ENCODE measurements at places on chromosomes 3 and 15.

GRCh38 chr3:47266709-47267489, 15.7 kb downstream of the KIF9 start:
- peak; percentile 60 for ATAC-seq

DNA sequence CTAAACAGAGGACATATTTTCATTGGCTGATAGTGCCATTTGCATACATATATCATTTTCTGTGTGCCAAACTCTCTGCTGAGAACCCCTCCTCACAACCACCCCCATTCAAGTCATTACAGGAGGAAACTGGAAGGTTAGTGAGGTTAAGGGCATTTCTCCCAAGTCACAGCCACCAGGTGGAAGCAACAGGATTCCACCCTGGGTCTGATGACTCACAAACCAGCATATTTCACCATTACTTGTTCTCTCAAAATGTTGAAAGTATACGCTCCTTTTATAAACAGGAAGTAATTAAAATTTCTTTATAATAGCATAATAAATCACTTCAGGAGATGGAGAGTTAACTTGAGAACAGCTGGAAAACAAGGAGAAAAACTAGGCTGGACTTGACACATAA, 398.6 kb upstream of the WNT5A start:
- ATAC-seq, result no peak

DNA sequence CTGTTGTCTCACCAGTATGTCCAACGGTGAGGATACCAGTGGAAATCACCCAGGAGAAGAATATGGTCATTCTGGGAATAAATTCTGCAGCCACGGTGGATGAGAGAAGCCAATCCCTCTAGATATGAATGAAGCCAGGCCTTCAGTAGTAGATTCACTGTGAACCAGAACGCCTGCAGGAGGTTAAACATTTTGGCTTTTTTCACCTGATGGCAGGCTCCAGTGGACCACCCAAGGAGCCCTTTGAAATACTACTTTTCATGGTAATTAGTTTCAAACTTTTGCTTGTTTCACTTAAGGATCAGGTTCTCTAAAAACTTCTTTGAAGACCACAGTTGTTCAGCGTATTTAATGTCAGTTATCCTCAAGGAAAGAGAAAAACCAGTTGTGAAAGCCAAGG, 353.4 kb downstream of the RORA start:
- no peak for ATAC-seq

DNA sequence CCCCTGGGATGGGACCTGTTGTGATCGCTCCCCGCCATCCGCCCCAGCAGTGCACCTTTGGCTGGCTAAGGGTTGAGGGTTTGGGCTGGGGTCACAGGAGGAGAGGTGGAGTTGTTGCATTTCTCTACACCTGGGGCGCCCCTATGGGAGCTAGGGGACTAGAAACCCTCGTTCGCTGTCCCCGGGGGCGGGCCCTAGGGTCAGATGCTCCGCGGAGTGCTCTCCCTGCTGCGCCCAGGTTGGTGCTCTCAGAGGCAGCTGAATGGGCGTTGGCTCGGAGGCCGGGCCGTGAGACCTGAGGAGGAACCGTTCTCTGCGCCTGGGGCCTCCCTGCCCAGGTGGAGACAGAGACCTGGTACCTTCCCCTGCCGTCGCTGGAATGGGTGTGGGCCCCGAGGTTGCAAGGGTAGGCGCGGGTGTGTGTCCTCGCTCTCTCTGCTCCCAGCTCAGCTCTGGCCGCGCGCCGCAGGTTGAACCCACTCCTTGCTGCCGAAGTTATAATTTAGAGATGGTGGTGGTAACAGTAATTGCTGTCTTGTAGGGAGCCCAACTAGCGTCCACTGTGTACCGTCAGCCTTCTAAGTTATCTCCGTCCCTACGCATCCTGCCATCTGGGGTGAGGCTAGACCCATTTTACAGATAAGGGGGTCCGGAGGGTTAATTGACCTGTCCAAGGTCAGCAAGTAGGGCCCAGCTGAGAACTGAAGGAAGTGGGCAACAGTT, 965 bp downstream of the FLNB start:
- ATAC-seq, result peak; percentile 20

GRCh38 chr3:20376665-20377217, 190.7 kb upstream of the SGO1 start:
- ATAC-seq, result no peak

DNA sequence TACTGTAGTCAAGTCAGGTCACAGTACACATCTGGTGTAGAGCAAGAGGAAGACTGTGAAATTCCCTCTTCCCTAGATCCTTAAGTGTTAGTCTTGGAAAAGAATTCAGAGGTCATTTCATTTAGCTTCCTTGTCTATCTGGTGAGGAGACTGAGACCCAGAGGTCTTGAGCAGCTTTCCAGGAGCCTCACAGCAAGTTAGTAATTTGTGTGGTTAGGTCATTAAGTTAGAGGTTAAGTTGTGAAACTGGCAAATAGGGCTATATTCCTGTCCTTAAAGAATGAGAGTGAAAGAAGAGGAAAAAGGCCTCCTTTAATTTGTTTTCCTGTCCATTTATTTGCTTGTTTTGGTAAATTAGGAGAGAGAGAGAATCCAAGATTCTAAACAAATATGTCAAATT, 9.0 kb downstream of the PODXL2 start:
- ATAC-seq, result no peak

GRCh38 chr3:195701042-195701915, 19.5 kb upstream of the MUC20 start:
- ATAC-seq, result no peak

DNA sequence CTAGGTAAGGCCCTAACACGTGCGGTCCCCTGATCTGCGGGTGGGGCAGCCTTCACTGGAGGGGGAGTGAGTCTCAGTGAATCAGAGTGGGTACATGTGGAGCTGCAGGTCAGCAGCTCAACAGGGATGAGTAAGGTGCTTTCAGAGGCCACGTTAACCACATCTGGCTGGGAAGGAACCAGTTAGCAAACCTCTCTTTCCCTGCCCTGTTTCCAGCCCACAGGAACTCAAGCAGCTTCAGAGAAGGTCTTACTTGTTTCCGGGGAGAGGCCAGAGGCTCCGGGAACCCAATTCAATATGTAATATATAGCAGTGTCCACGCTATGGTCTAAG, 175.3 kb downstream of the XXYLT1 start:
- no peak for ATAC-seq

DNA sequence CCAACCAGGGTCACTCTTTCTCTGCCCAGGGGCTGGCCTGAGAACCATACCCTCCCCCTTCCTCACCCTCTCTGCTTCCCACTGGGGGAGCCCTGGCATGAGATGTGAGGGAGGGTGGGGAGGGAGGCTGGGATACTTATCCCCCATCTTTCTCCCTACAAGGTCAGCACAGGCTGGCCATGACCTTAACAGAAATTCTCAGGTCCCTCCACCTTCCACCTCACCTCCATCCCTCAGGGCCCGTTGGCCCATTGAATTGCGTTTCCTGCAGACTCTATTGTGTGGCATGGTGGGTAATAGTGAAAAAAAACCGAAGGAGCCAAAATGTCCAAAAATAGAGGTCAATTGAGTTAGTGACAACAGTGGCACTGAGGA, 159.5 kb downstream of the OR4M2 start:
- no peak for ATAC-seq

DNA sequence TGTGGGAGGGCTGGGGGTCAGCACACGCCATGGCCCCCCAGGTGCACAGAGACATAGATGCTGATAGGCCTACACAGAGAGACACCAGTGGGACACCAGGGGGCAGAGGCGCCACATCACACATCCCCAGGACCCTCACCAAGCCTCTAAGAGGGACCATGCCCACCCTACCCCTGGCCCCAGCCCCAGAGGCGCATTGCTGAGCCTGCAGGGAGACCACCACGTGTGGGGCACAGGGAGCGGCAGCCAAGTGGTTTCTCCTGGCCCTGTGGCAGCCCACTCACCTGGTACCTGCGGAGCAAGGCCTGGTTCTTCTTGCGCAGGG, 1.2 kb downstream of the CCDC9B start:
- ATAC-seq, result no peak

- ATAC-seq, result no peak
Measured at GRCh38 chr3:110157221-110157620, 819.9 kb upstream of the DPPA4 start.

GRCh38 chr3:107124885-107125284, 252.4 kb upstream of the CCDC54 start:
- ATAC-seq, result no peak

- ATAC-seq, result no peak
Measured at GRCh38 chr15:24976932-24977331, 22.1 kb downstream of the SNRPN start.

DNA sequence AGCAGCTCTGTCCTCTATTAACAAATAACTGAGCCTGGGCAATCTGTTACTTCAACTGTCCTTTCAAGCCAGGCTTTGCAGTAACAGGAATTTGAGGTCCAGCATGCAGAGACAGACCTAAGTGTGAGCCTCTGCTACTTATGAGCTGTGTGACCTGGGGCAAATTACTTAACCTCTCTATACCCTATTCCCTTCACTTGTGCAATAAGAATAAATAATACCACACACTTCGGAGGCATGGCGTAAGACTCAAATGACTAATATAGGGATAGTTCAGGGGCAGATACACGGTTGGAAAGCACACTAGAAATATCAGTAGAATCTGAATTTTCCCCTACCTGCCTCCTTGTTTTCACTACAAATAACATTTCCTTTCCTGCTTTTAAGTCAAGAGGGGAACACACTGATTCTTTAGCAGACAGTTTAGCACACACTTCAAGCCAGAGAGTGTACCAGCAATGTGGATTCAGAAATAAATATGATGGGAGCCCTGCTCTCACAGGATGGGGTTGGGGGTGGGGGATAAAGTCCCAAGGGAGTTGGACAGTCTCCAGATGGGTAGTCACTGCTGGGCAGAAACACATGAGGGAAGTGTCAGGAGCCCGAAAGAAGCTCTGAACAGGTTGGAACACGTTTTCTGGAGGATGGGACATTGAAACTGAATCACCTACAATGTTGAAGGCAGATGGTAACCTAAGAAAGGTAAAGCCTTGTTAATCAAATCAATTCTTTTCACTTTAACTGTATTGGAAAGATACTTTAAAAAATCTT, 61.8 kb upstream of the RBP1 start:
- ATAC-seq, result no peak

DNA sequence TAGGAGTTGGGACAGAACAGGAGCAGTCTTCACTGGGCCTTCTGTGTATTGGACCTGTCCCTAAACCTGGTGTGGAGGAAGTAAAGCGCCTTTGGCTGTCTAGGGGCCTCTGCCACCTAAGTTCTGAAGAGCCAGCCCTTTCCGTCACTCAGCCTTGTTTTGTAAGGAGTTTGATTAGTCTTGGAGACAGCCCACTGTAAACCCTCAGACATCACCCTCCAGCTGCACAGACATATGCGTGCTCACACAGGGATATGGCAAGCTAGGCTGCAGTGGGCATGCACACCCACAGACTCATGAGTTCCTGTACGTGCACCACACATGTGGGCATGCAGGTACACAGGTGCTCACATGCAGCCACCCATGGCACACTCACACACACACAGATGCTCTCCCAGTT, 5.2 kb downstream of the PRKCD start:
- ATAC-seq, result no peak

- ATAC-seq, result peak; percentile 59
Measured at GRCh38 chr3:45582430-45582829, 12.1 kb upstream of the LIMD1 start.

- no peak for ATAC-seq
Measured at GRCh38 chr3:174859114-174859735, at the start of gene NAALADL2. Gene NAALADL2 (plus strand): TSS chr3:174859334.

- ATAC-seq, result no peak
Measured at GRCh38 chr3:171878461-171879225, 35.5 kb downstream of the TMEM212 start.

GRCh38 chr15:48963524-48964113, at the start of gene SHC4:
Gene SHC4 (minus strand): TSS chr15:48963919. CDS start chr15:48963015, 904 bp downstream.
- ATAC-seq, result peak; percentile 58

DNA sequence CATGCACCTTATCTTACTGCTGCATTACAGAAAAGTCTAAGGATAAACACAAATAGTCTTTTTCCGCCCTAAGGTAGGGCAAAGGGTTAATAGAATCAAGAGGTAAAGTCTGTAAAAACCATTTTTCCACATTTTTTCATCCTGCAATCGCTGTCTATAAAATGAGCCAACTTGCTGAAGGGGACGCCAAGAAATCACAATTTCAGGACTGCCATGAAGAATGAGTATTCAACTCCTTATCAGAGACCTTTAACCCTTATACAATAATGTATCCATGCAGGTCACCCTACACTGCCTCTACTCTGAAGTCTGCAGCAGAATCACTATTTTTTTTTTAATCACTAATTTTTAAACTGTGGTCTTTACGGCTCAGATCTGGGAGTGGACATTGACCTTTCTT, 1.1 kb upstream of the DNAJC13 start:
- no peak for ATAC-seq

GRCh38 chr3:18715208-18715607, 290.1 kb upstream of the SATB1 start:
- no peak for ATAC-seq

DNA sequence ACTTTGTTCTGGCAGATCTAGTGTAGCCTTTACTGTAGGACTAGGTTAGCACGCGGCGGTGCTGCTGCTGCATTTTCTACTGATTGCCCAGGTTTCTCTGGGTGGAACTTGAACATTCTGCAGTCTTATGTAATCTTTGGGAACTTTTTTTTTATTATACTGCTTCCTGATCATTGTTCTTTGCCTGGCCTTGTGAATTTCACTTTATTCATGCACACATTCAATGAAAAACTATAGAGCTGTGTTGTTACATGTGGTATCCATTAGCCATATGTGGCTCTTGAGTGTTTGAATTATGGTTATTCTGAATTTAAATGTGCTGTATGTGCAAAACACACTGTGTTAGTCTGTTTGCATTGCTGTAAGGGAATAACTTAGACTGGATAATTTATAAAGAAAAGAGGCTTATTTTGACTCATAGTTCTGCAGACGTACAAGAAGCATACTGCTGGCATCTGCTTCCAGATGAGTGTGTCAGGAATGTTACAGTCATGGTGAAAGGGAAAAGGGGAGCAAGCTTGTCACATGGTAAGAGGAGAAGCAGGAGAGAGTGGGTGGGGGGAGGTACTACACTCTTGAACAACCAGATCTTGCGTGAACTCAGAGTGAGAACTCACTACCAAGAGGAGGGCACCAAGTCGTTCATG, 26.5 kb downstream of the MEF2A start:
- no peak for ATAC-seq

DNA sequence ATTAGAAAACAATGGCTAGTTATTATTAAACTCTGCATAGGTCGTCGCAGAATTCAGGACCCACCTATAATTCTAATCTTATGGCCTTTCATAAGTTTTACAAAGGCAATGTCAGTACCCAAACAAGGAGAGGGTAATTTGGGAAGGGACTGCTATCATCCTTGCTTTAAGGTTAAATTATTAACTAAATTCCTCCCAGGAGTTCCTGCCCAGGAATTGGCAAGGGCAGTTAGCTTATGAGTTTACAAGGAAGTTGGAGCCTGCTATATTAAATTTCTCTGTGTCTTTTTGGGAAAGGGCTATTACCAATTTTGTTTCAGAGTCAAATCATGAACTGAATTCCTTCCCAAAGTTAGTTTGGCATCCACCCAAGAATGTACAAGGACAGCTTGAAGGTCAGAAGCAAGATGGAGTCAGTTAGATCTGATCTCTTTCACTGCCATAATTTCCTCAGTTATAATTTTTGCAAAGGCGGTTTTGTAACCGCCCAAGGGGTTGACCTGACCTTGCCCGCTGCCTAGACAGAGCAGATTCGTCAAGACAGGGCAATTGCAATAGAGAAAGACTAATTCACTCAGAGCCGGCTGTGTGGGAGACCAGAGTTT, 45.3 kb upstream of the LHFPL4 start:
- ATAC-seq, result no peak

Data from activated CD4-positive, CD25-positive, alpha-beta regulatory T cell treated with anti-CD3 and anti-CD28 coated beads, Interleukin-2, amount 50 U/mL, for 24 hours (primary cell).